NCI-H1105 (cell line): ENCODE measurements at places on chromosomes 16 and 17.

DNA sequence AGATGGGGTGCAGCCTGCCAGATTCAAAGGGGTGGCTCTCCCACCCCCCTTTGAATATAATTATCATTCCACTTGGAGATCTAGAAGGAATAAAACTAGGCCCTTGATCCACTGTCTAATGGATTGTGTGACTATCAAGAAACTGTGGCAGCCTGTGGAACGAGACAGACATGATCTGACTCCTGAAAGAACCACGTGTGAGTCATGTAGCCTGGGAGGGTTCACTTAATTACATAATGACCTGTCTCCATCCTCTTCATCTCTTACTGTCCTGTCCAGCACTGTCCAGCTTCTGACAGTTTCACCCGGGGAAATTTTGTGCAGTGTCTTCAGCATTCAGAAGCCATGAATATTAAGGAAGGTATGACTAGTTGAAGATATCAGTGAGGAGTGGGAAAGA lies 43.3 kb upstream of the CDH13 start:
- no peak for DNase-seq

- DNase-seq: no peak
These were observed 1.2 kb downstream of the DUSP14 start for GRCh38 chr17:37490638-37491614.

- no peak for DNase-seq
These were observed 71.6 kb upstream of the CREBBP start for GRCh38 chr16:3951861-3952736.

DNA sequence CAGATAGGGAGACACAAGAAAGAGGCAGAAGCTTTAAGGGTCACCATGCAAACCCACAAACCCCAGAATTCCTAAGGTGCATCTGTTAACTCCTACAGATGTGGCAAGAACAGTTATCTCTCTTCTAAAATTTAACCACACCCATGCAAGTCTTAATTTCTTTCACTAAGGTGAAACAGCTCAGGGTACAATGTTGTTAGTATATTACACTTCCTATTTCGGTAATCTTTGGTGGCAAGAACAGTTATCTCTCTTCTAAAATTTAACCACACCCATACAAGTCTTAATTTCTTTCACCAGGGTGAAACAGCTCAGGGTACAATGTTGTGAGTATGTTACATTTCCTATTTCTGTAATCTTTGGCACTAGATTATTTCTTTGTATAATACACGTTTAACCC lies 6.6 kb downstream of the CCL23 start:
- DNase-seq: no peak

DNA sequence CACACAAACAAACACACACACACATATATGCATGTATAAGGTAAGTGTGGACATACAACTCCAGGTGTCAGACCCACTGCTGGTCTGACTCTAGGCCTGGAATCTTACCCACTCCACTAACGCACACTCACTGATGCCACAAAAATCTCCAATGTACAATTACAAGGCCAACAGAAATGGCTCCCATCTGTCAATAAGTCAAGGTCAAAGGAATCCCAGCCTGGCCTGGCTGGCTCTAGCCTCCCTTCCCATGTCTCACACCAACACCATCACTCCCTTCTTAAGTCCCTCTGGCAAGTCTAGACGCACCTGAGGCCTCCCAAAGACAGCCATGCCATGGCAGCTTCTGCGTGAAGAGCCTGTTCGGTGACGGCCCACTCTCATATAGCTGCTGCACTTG lies 99.2 kb upstream of the CDYL2 start:
- DNase-seq: no peak

DNA sequence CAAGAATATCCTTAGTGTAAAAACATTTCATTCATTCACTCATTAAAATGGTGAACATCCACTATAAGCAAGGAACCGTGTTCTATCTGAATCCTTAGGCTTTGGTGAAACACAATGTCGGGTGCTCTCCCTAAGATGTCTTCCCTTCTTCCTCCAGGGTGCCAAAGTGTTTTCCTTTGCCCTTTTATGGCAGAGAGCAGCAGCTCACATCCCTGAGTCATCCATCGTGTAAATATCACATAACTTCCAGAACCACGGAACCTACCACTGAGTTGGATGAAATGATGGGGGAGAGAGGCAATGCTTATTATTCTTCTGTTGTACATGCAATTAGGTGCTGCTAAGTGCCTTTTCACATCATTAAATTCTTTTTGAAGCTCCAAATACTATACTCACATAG lies 50.2 kb downstream of the DNAH3 start:
- no peak for DNase-seq

DNA sequence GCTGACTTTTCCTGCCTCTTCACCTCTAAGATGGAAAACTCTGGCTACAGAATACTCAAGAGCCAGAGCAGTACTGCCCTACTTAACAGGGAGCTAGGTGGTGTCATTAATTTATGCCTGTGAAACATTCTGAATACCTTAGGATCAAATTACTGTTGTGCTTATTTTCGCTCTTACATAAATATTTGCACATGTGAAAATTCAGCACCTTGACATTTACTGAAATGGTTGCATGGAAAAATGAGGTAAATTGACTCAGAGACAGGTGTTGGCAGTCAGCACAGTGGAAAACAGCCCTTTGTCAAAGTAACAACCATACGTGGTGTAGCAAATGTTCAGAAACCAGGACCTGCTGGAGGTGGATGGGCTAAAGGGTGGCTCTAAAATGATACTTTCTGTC lies 193.6 kb downstream of the CDH8 start:
- peak; percentile 75 for DNase-seq

GRCh38 chr16:27531826-27532800 lies 17.6 kb downstream of the GTF3C1 start:
- no peak for DNase-seq

GRCh38 chr16:65666132-65666941 lies 544.5 kb upstream of the CDH11 start:
- DNase-seq: no peak

DNA sequence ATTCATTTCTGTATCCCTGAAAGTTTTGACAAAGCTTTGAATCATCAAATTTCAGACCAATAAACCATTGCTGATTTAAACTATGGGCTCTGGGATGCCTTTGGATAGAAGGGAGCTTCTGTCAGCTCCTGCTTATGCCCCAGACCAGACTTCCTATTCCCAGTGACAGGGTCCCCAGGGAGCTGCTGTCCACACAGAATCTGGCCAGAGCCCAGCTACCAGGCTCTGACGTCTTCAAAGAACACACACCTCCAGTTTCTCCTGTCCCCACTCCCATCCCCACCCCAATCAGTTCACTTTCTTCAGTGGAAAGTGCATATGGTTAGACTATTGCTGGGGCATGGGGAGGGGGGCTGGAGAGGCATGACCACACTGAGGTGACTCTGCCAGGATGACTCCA lies 51.6 kb upstream of the SREBF1 start:
- no peak for DNase-seq

- DNase-seq: no peak
These were observed 99.4 kb downstream of the IRF8 start for GRCh38 chr16:85998171-85998867.

DNA sequence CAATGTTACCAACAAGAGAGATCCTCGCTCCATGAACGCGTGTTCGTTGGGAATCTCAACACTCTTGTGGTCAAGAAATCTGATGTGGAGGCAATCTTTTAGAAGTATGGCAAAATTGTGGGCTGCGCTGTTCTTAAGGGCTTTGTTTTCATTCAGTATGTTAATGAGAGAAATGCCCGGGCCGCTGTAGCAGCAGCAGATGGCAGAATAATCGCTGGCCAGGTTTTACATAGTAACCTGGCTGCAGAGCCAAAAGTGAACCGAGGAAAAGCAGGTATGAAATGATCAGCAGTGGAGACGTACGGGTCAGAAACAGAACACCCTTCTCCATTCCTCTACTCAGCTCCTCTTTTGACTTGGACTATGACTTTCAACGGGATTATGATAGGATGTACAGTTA lies 13.3 kb downstream of the SOCS1 start:
- no peak for DNase-seq

DNA sequence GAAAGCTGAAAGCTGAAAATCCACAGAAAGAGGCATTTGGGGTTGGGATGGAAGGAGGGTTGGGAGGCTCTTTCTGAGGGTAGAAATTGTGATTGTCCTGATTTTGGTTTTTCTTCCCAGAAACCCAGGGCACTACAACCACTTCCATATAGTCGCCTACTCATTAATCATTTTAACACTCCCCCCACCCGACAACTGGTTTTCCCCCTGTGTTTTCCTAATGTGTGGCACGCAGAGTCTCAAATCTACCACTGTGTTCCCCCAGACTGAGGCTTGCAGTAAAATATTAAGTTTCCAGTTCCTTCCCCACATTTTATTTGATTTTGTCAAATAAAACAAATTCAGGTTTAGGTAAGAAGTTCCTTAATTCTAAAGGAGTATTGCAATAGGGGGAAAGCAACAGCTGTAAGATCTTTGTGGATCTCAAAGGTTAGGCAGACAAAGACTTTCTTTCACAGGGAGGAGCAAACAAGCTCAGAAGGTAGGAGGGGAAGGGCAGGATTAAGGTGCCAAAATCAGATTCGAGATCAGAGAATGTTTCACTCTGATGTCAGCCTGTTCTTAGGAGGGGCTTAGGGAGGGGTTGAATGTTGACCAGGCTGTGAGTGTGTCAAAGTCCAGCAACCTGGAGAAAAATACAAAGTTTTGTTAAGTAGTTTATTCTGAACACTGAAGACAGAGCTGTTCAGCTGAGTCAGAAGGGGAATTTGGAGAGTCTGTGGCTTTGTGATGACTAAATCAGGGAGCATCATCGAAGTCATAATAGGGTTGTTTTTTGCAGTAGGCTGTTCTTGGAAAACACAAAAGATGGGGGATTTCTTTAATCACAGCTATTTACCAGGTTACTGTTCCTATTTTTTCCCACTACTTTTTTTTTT lies 3.6 kb downstream of the ZNF267 start:
- no peak for DNase-seq

DNA sequence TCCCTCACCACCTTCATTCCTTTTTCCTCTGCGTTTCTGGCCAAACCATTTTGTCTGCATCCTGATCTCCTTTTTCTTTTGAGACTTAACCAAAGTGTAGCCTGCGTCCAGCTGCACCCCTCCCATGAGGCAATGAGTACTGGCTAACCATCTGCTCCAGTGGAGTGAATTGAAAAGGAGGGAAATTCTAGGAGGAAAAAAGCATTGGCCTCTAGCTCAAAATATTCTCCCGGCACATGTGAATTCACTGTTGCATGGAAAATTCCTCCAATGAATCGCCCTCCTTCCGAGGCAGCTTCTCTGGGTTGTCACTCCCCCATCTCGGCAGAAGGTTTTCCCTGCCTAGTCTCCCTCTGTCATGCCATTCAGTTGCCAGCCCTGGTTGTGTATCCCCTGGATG lies 5.6 kb downstream of the RAP1GAP2 start:
- DNase-seq: no peak

DNA sequence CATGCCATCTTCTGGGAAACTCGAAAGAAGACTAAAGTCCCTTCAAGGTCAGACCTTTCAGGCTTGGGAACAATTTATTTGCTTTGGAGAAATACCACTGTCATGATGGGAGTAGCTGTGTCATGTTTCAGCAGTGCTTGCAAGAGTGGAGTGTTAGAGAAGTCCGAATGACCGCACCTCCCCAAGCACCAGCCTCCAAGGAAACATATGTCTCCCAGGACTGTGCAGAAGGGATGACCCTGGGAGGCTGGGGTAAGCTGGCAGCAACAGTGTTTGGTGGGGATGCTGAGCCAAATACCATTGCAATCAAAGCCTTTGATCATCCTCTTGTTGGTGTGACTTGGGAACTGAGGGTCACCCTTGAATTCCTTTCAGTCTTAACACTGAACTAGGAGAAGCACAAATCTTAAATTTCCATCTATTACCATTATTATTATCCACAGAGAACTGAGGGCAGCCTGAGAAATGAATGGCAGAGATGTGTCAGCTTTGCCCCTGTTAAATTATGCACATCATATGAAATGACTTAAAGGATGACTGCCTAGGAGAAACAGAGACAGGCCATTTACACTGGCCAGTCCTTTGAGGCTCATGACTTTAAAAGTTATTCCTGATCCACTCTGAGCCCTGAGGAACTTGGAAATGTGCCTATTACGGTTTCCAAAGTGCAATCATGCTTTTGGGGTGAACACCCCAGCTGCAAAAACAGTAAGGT lies 244.9 kb downstream of the CA10 start:
- no peak for DNase-seq

GRCh38 chr17:62658136-62658920 lies 30.9 kb downstream of the MRC2 start:
- DNase-seq: no peak

GRCh38 chr17:75869282-75870141 lies 8.9 kb downstream of the TRIM47 start:
- DNase-seq: no peak

DNA sequence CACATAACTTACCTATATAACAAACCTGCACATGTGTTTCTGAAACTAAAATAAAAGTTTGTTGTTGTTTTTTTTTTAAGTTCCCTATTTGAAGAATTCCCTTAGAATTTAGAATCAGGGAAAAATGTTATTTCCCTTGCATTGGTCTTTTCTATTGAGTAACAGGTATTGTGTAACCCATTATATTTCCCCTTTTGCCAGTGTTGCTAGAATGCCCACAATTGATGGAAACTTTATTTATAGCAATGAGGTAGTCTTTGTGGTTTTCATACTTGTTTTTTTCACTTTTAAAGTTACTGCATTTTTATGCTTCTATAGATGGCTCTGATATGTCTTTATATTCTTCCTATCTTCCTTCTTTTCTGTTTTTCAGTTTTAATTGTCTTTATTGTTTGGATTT lies 3.9 kb downstream of the NLRP1 start:
- no peak for DNase-seq

- DNase-seq: no peak
These were observed 24.5 kb upstream of the DUSP14 start for GRCh38 chr17:37465069-37465616.

DNA sequence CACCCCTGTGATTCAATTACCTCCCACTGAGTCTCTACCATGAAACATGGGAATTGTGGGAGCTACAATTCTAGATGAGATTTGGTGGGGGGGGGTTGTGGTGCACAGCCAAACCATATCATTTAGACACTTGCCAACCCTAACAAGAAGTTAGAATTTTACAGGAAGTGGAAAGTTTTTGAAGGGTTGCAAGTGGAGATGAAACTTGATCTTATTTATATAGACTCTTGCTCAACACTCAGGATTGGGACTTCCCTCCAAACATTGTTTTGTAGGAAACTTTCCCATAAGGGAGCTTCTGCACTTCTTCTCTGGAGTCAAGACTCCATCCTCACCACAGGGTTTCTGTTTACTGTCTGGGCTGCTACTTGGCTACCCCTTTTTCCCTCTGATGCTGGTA lies 266.7 kb upstream of the CDH11 start:
- no peak for DNase-seq
